ENCODE measurements at places on chromosomes 1 and 21.

DNA sequence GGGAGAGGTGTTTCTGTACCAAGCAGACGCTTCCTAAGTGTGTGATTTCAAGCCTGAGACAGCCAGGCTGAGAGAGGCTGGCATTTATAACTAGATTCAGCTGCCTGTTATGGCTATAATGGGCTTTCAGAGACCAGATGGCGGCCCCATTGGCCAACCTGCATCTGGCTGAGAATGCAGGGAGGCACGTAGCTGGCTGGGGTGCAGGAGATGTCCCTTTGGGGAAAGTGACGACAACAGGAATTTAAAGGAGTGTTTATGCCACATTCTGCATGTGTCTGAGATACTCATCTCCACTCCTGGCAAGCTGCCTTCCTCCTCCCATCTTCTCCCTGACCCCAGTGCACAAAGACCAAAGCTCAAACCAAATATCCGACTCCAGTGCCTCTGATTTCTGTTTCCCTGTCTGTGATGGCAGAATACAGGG, 21.3 kb upstream of the CCDC190 start:
- peak; percentile 66 for DNase-seq

GRCh38 chr1:150280138-150280707, 2.1 kb upstream of the CIART start:
- DNase-seq = no peak

GRCh38 chr1:112982853-112983536, 27.0 kb upstream of the SLC16A1 start:
- no peak for DNase-seq

- DNase-seq = no peak
Observed at GRCh38 chr1:168825129-168825528, 96.1 kb upstream of the DPT start.

DNA sequence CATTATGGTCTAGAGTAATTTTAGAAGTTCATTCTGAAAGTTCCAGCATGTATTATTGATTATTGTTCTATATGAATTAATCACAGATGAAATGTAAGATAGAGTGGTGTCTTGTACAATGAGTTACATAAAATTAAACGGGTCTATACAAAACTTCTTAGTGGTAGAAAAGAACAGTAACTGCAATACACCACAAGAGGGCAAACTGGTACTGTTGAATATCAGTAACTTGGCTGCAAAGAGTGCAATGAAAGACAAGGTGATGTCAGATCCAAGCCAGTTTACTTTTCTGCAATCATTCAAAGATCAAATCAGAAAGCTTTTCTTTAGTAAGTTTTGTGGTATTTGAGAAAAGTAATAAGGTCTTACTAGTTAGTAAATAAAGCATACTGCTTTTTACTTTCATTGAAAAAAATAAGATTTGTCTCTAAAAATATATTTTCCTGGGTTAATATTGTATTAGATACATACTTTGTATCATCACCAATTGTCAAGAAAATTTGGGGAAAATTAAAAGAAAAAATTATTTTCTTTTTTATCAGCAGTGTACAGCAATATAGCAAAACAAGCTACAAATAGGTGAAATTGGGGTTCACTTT, 66.4 kb upstream of the BTG3 start:
- DNase-seq = no peak

GRCh38 chr1:57968321-57968720, 544.5 kb upstream of the DAB1 start:
- no peak for DNase-seq

- no peak for DNase-seq
Observed at GRCh38 chr21:42690586-42690985, 37.2 kb downstream of the PDE9A start.
